Muscle of leg (tissue), 16 donors: ENCODE measurements at places on chromosomes 5 and 9. TPM values are rescaled to one million over a fixed set of nuclear protein-coding genes. Genes with fewer than 3 reads are reported as not detected.

The CDO1 gene
- total RNA-seq: 19.1 TPM

The SLC27A6 gene
- total RNA-seq: 1.0 TPM

The PCDHB10 gene
- total RNA-seq: 2.1 TPM

The SMU1 gene
- total RNA-seq: 24.6 TPM

The WASHC1 gene
- total RNA-seq: 17.2 TPM

The ARSI gene
- 6.8 TPM for total RNA-seq

The FGD3 gene
- 2.8 TPM for total RNA-seq

The LHX3 gene
- not detected for total RNA-seq

The OTP gene
- not detected for total RNA-seq

The PAEP gene
- total RNA-seq: not detected

The ZNG1A gene
- total RNA-seq: 37.7 TPM

GRCh38 chr9:136061405-136061804, 33.7 kb downstream of the NACC2 start:
- DNase-seq: no peak

GRCh38 chr9:130852801-130853200, 17.7 kb downstream of the ABL1 start:
- DNase-seq: no peak

GRCh38 chr5:61397937-61398336, 65.9 kb downstream of the ZSWIM6 start:
- DNase-seq: no peak

- no peak for DNase-seq
These were observed 74.5 kb downstream of the MVB12B start for GRCh38 chr9:126401107-126401506.

DNA sequence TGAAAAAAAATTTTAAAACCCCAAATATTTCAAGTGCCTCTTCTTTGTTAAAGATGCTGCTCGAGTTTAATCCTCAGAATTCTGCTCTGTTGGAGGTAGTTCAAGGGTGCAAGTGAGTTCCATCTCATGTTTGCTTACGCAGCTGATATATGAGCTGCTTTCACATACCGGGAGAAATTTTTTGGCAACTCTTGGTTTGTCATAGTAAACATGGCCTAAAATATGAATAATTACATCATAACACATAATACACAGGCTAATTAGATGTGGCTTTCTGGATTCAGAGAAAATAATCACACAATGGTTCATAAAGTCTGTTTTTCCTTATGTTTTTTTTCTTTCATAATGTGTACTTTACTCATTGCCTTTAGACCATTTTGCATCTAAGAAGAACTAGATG, 1134.1 kb downstream of the PTPRD start:
- DNase-seq: peak; percentile 1

DNA sequence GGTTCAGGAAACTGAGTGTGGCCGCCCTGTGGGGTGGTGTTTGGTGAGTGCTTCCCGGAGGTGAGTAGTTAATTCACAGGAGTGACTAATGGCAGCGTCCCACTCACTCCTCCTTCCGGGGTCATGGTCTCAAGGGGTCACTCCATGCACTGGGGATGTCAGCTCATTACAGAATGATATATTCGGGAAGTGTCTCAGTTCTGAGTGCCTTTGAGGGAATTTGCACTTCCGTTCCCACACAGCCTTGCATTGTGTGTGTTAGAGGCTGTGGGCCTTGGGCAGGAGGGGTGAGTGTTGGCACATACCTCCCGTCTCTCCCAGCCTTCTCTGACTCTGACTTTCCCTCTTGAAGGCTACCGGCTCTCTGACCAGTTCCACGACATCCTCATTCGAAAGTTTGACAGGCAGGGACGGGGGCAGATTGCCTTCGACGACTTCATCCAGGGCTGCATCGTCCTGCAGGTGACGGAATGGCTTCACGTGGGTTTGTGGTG, 10.5 kb upstream of the AHRR start:
- no peak for DNase-seq

DNA sequence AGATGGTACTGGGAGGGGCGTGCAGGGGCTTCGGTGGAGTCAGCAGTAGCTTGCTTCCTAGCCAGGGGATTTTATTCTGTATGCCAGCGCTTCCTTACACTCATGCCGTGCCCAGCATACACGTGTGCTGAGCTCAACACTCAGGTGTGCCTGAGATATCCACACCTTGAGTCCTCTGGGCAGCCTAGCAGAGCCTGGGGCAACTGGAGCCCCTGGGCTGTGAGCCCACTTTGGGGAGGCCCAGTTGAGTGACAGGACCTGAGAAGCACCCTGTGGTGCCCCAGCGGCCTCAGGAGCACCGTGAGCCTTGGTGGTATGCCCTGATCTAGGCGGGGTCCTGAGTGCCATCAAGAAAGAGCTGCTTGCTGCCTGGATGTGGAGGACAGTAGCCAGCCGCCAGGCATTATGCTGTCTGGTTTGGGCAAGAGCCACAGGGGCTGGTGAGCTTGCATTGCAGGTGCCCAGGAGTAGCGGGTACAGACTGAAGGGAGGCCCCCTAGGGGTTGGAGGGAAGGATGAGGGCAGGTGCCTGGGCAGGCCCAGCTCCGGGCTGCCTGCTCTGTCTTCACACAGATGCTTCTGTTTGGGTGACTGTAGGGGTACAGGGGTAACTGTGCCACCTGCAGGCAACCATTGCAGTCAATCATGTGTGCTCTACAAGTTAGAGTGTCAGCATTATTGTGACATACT, 42.9 kb downstream of the BNIP1 start:
- no peak for DNase-seq

GRCh38 chr9:77883133-77883532, 148.5 kb downstream of the GNAQ start:
- DNase-seq: no peak

DNA sequence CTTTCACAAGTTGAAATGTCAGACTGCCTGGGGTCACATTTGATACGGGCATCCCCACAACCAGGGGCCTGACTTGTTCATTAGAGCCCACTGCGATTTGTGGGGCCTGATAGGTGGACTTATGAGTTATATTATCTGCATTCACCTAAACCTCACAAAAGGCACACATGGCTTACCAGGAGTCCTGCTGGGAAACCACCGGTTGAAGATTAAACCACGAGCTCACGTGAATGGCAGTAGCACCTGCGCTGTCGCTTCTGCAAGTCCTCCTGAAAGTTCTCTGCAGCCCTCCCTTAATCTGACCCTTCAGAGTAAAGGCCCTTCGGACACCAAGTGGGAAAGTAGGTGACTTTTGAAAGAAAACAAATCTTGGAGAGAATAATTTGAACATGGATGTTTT, 68.9 kb downstream of the PPIC start:
- no peak for DNase-seq

GRCh38 chr9:130500340-130501180, 55.8 kb downstream of the ASS1 start:
- DNase-seq: no peak

GRCh38 chr5:170149206-170149515, 43.5 kb downstream of the FOXI1 start:
- DNase-seq: no peak

GRCh38 chr5:76475936-76476335, 72.9 kb downstream of the IQGAP2 start:
- no peak for DNase-seq

- no peak for DNase-seq
These were observed 186.6 kb downstream of the DOCK8 start for GRCh38 chr9:401223-401622.

DNA sequence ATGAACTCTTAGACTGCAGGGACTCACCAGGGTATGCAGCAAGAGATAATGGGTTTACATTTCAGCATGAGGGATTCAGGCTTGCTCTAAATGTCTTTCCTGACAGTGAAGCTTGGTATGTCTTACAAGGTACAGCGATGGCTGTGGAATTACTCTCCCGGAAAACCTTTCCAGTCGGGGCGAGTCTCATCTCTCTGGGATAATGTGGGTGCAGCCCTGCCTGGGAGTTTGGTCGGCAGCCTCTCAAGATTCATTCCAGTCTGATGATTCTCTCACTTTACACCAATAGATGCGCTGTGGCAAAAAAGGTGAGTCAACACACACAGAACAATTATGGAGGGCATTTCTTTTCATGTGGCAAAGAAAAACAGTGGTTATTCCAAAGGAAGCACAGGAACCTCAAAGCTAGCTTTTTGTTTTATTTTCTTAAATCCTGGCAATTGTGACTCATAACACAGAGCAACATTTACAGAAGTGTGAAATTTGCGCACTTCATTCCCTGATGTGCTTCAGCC, 190.3 kb downstream of the DCP2 start:
- DNase-seq: no peak

DNA sequence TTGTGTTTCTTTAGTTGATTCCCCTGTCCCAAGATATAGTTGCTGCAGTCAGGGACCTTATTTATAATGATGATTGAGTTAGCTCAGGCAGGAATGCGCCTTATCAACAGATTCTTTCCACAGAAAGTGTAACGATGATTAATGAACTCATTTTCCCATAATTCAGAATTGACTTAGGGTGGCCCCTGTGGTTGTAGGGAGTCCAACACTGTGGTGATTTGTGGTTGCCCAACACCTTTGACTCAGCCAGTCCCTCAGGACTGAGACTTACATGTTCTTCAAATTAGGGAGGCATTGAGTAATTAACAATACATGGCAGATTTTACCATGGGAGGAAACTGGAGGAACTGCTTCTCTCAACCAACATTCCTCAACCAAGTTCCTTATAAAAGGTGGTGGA, 221.9 kb downstream of the GABRG2 start:
- DNase-seq: no peak

DNA sequence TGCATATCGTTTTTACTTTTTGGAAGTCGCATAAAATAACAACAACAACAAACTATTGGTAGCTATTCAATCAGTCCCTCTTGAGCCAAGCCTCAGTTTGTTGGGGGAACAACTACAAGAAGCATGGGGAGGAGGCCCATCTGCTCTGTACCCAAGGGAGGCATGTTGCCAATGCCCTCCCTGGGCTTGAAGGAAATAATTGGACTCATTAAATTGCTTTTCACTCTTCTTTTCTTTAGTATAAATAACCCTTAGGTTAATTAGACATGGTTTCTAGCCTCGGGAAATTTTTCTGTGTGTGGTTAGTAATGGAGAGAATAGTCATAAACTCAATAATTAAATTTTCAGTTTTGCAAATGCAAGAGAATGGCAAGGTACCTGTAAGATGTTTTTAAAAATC, 500.7 kb downstream of the TLE4 start:
- no peak for DNase-seq

- no peak for DNase-seq
These were observed 7.6 kb downstream of the PAM start for GRCh38 chr5:102762562-102763227.

DNA sequence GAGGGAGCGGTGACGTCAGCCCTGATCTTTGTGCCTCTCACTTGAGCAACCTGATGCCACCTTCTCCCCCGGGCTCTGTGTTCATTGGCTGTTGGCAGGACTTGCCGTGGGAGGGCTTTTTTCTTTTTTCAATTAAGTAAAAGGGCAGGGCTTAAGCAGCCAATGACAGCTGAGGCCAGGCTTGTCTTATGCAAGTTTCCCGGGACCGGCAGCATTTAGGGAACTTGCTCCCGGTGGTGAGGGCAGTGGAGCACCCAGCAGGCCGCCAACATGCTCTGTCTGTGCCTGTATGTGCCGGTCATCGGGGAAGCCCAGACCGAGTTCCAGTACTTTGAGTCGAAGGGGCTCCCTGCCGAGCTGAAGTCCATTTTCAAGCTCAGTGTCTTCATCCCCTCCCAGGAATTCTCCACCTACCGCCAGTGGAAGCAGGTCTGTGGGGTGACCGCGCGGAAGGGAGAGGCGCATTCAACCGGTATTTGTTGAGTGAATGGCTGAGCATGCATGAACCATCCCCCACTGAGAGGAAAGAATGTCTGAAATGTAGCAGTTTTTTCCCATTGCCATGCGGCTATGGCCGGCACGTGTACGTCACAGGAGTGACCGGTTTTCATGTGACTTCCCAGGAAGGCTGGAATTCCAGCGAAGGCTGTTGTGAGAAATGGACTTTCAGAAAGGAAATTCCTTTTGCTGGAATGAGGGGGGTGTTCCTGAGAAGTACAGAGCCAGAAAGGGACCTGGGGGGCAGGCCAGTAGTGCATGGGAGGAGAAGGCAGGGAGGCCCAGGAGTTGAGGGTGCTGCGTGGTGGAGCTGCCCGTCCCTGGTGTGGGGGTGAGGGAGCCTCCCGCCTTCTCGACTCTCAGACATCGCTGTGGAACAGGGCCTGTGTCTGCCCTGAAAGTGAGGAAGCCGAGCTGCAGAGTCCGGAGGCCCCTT, 29.0 kb downstream of the PTGES2 start:
- DNase-seq: peak; percentile 95

GRCh38 chr5:89053547-89053946, 170.6 kb upstream of the MEF2C start:
- DNase-seq: no peak

GRCh38 chr5:177444106-177445051, 2.2 kb upstream of the PRR7 start:
- no peak for DNase-seq

- no peak for DNase-seq
These were observed 26.0 kb upstream of the ANXA1 start for GRCh38 chr9:73125651-73126050.

GRCh38 chr5:62132276-62132675, 173.7 kb upstream of the KIF2A start:
- no peak for DNase-seq

DNA sequence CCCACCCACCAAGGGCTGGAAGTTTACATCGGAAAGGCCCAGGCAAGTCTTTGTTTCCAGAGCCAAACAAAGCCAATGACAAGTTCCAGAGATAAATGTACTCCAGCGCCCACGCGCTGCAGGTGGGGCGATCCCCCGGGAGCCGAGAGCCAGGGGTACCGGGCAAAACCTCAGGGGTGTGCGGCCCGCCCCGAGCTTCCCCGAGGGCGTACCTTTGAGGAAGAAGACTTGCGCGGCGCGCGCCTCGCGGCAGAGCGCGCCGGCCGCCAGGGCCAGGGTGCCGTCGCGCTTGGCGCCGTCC, 671 bp downstream of the DUSP1 start:
- DNase-seq: no peak

- DNase-seq: peak; percentile 67
These were observed at the start of gene F2RL2 for GRCh38 chr5:76622973-76623596. Gene F2RL2, minus strand, starts transcription at chr5:76623403. Its CDS starts 173 bp downstream, at chr5:76623230.

- DNase-seq: no peak
These were observed 143.7 kb downstream of the LRRC70 start for GRCh38 chr5:62722360-62722759.

GRCh38 chr5:130231786-130232185, 327.5 kb downstream of the CHSY3 start:
- no peak for DNase-seq

- no peak for DNase-seq
These were observed 25.9 kb upstream of the PIK3R1 start for GRCh38 chr5:68189613-68190012.

DNA sequence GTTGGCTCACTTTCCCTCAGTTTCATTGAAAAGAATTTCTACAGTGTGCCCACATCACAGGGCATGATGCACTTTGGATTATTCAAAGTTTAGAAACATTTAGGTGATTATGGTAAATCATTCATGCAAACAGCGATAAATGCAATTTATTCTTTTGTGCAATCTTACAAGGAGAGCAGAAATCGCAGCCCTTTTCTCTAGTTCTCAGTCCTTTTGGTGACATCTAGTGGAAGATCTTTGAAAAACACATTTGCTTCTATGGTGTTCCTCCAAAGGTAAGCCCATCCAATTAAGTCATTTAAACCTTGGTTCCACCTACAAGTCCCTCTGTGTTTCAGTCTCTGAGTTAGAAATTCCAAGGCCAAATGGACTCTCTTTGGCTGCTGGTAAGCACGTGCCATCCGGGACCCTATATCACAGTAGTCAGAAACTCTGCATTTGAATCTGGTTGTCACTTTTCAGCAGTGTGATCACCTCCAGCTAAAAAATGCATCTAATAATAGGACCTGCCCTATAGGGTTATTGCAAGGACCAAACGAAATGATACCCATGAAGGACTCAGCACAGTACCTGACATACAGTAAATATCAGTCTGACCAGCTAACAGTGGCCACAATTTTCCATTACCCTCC, 66.4 kb downstream of the MACROH2A1 start:
- DNase-seq: peak; percentile 76

- no peak for DNase-seq
These were observed 56.4 kb downstream of the GTF3C4 start for GRCh38 chr9:132726576-132727130.
